Cardiac septum (tissue), 1 donor: ENCODE measurements at places on chromosomes 13 and 19. TPM values are rescaled to one million over a fixed set of nuclear protein-coding genes. Genes with fewer than 3 reads are reported as not detected.

DNA sequence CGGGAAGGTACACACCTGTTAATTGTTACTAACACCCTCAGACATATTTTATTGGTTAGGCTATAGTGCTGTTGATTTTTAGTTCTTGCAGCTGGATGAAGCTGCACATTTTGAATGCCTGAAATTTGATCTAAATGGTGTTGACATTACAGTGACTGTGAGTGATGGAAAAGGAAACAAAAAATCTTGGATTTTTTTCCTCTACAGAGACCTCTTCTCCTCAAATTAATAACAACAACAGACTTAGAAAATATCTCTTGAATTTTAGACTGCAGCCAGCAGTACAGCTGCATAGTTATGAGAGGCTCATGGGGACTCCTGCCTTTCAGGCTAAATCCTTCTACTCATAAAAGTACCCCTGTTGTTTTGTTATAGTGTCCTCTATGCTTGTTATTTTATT lies 500.5 kb upstream of the SPRY2 start:
- no peak for DNase-seq

DNA sequence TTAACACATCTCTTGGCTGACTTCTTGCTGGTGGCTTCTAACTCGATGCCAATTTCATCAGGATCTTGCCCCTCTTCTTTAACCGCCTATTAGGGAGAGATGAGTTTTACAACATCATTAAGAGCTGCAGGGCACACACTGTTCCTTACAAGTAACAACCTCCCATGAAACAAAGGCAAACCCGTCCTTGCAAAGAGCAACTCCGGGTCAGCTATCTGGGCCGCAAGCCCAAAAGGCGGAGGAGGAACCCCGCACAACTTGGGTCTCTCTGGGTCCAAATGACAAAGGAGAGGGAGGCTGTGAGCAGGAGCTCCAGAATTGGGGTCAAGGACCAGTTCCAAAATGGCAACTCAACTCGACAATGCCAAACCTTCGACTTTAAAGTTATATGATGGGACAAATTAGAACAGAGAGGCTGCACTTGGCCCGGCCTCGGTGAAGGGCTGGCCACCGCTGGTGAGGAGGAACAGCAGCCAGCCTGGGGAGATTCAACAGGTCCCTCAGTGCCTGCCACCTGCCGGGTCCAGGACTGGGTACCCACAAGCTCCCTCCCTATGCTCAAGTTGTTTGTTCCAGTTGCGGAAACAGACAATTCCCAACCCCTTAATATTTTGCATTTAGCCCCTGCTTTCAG lies 1.1 kb downstream of the SAFB2 start:
- DNase-seq, result no peak

GRCh38 chr13:47289567-47289966 lies 392.7 kb upstream of the HTR2A start:
- DNase-seq, result no peak

DNA sequence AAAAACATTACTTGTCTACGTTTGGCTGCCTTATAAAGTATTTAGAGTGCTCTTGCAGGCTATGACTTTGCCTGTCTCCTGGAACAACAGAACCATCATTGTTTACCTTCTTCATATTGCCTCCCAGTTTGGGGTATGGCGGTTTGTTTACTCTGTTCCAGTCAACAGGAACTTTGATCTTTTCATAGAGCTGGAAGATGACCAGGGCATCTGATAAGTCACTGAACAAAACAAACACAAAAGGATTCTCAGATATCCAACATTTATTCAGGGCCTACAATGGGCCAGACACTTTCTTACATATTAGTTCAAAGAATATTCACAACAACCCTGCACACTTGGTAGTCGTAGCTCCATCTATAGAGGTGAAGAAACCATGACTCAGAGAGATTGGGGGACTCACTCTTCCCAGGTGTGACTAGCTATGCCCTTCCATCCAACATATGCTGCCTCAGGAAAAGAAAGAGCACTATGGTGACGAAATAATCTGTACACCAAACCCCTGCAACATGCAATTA lies 38.4 kb upstream of the CPB2 start:
- DNase-seq, result no peak

DNA sequence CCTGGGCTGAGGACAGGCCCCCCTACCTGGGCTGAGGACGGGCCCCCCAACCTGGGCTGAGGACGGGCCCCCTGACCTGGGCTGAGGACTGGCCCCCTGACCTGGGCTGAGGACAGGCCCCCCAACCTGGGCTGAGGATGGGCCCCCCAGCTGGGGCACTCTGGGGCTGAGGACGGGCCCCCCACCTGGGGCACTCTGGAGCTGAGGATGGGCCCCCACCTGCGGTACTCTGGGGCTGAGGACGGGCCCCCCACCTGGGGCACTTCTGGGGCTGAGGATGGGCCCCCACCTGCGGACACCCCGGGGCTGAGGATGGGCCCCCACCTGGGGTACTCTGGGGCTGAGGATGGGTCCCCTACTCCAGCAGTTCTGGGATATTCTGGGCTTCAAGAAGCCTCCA lies 65.5 kb downstream of the RASA3 start:
- DNase-seq, result no peak

PSG5 gene
- total RNA-seq, result not detected

- no peak for DNase-seq
These were observed 3.9 kb upstream of the NCAN start for GRCh38 chr19:19207637-19208572.

DNA sequence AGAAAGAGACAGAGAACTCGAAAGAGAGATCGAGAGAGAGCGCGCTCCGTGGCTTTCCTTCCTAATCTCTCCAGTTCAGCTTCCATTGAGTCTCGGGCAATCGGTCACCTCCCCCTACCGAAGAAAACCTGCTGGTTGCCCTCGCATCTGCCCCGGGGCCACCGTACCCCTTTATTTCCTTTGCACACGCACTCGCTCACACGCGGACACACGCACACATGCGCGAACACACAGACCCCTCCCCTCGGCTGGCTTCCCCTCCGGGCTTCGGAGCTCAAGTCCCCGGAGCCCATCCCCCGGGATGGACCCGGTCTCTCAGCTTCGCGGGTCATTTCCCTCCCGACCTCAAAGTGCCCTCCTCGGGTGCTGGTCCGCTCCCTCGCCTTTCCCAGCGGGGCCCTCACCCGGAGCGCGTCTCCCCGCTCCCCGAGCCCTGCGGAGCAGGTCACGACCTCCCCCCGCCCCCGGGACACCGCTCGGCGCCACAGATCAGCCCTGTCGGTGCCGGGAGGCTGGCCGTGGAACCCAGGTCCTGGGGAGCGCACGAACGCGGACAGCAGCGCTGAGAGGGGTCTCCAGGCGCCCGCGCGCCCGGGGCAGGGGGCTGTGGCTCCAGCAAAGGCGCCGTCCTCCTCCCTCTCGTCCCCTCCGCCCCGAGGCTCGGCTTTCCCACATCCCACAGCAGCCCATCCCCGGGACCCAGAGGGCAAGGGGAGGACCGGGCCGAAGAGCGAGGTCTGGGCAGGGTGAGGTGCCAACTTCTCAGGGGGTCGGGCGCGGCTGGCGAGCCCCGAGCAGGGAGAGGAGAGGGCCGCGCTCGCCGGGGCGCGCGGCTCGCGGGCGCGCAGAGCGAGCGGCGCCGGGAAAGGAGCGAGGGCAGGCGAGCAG lies 1.8 kb downstream of the DACH1 start:
- DNase-seq, result no peak

DNA sequence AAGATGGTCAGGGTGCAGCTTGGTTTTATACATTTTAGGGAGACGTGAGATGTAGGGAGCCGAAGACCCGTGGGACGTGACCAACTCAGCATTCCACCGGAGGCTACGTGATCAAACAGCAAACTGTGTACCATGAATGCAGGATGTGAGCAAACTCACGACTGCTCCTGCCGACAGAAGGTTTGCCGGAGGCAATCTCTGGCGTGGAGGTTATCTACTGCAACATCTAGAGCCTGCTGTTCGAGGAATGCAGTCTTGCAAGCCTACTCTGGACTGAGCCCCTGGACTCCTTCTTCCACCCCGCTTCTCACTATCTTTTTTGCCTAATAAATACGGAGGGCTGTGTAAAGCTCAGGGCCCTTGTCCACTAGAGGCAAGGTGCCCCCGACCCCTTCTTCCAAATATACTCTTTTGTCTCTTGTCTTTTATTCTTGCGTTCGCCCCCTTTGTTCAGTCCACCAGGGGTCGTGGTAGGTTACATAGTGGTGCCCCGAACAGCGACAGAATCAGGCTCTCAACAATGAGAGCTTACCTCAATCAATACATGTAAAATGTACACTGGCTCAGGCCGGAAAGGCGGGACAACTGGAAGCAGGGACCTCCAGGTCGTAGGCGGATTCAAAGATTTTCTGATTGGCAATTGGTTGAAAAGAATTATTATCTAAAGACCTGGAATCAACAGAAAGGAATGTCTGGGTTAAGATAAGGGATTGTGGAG lies 8.9 kb upstream of the OR1I1 start:
- no peak for DNase-seq

ZNF665 gene
- total RNA-seq, result 1.3 TPM

GRCh38 chr13:54845351-54845965 lies 1816.8 kb downstream of the OLFM4 start:
- DNase-seq, result no peak

TMEM86B gene
- total RNA-seq, result 1.6 TPM

RXFP2 gene
- not detected for total RNA-seq

TSHZ3 gene
- 5.2 TPM for total RNA-seq

- no peak for DNase-seq
These were observed 3.6 kb downstream of the RABAC1 start for GRCh38 chr19:41955521-41955920.

ZNF428 gene
- total RNA-seq, result 35.6 TPM

CTXN1 gene
- 0.24 TPM for total RNA-seq

GRCh38 chr19:48480183-48480557 lies 11.0 kb downstream of the CYTH2 start:
- peak; percentile 80 for DNase-seq

MFSD12 gene
- 25.4 TPM for total RNA-seq

- DNase-seq, result no peak
These were observed 185.2 kb downstream of the KLF12 start for GRCh38 chr13:73948848-73949529.
